ENCODE measurements at places on chromosomes 6 and 20.
A peak's percentile ranks its signal among the peaks of the same experiment; 100 is the strongest.

GRCh38 chr6:91221072-91221720 lies 634.3 kb upstream of the MAP3K7 start:
- DNase-seq, result no peak

GRCh38 chr6:46012834-46013233 lies 2.8 kb downstream of the CLIC5 start:
- DNase-seq, result no peak

DNA sequence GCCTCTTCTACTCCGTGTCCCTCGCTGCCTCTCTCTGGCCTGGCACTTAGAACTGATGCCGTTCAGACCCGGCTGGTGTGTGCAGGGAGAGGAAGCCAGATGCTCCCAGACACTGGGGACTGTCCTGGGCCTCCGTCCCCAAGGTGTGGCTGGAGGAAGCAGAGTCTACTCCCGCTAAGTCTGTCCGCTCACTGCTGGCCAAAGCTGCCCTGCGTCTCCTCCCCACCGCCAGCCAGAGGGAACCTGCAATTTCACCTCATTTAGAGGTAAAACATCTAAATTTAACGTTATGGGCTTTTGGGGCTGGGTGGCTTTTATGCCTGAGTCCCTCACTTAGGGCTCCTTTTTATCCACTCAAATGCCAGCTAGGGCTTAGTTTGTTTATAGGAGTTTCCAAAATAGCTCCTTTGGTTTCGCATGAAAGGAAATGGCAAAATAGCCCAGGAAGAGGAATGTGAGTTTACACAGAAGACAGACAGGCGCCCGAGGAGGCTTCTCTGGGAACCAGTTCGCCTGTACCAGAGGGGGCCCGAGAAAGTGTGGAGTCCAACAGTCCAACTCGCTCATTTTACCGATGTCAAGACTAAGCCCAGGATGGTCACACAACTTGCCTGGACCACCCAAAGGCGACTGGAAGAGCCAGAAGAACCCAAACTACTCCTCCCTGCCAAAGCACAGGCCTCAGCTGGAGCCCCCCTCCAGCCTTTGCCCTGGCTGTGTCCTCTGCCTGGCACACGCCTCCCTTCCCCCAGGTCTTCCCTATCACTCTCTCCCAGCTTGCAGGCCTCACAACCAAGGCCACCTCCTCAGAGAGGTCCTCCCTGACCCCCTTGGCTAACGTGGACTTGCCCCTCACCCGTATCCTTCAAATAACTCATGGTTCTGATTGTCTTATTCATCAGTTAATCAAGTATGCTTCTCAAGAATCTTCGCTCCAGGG lies 54.5 kb downstream of the RIPOR3 start:
- DNase-seq, result peak; percentile 46

GRCh38 chr6:71584712-71585436 lies 296.3 kb downstream of the OGFRL1 start:
- DNase-seq, result no peak

DNA sequence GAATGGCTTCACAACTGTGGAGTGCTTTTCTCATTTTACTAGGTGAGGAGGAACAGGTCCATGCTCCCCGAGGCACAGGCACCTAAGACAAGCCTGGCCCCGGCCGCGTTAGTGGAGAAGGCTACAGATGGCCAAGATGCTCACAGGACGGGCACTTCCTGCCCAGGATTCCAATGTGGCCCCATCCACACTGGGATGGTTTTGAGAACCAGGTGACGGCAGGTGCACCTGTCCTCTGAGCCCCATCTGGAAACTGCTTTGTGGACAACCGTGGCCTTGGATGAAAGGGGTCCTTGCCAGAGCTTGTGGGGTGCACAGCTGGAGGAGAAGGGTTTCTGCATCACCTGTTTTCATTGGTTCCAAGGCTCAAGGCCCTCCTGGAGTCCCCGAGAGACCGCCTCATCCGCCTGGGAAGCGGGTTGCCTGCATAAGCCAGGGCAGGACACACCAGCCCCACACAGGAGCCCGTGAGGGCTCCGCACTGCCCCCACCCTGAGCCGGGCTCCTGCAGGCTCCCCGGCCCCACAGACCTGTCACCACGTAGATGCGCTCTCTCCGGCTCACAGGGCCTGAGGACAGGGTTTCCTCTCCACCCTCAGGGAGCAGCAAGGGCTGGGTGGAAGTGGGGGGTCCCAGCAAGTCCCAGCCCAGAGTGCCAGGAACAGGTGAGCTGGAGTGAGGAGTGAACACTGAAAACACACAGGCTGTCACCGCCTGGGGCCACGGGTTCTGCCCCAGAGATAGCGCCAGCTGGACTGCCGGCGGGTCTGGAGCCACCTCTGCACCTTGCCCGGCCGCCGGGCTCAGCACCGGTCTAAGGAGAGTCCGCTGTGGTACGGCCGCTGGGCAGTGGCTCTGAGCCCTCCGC lies 18.3 kb downstream of the NTSR1 start:
- DNase-seq, result no peak

GRCh38 chr6:7691021-7691420 lies 34.9 kb upstream of the BMP6 start:
- no peak for DNase-seq
